Umbilical cord (tissue), 2 donors: ENCODE measurements at places on chromosomes 3 and 15. TPM values are rescaled to one million over a fixed set of nuclear protein-coding genes. Genes with fewer than 3 reads are reported as not detected.

DNA sequence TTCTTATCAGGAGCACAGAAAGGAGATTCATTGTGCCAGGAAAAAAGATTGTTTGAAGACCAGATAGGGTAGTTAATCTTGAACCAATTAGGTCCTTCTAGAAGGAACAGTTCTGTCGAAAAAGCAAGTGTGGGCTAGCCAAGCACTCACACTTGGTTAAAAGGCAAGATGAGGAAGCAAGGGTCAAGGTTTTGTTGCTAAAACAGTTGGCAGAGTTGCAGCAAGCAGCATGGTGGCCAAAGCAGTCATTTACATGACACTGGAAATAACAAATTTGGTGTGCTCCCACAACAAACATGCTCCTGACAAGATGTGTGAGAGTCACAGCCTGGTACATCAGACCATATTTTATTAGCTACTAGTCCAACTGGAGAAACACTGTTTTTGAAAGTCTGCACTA, 228.0 kb upstream of the CFAP20DC start:
- no peak for DNase-seq

DNA sequence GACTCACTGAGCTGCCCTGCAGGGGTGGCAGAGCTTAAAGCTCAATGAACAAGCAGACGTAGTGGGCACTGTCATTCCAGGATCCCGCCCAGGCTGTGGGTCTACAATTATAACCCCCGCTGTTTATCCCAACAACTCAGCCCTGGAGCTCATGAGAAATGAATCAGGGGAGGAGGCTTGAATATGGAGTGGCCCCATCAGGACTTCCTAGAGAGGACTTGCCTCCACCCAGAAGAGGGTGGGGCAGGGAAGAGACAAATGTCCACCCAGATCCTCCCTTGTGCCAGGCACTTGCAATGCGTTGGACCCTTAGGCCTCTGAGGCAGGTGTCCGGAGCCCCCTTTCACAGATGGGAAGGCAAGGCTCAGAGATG, 33.0 kb downstream of the SLC6A20 start:
- DNase-seq, result no peak

DNA sequence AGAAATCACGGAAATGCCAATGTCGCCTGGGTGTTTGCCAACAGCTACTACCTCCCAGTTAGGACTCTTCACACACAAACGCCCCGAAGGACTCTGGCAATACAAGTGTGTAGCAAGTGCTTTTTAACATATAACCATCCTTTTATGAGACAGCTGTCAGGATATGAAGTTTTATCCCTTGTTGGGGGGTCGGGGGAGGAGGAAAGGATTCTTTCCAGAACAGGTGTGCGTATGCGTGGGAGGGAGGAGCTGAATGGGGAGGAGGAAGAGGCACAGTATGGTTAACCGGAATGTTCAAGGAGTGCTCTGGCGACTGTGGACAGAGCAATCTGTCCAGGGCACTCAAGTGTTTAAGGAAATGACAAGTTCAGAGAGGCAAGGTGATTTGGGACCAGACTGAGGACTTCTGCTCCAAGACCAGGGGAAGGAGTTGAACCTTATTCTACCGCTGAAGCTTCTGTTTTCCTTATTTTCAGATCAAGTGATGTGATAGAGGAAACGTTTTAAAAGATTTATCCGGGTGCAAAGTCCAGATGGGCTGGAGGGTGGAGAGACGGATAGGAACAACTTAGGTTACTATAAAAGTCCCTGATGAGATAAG, 1.3 kb downstream of the TSPAN3 start:
- no peak for DNase-seq

DNA sequence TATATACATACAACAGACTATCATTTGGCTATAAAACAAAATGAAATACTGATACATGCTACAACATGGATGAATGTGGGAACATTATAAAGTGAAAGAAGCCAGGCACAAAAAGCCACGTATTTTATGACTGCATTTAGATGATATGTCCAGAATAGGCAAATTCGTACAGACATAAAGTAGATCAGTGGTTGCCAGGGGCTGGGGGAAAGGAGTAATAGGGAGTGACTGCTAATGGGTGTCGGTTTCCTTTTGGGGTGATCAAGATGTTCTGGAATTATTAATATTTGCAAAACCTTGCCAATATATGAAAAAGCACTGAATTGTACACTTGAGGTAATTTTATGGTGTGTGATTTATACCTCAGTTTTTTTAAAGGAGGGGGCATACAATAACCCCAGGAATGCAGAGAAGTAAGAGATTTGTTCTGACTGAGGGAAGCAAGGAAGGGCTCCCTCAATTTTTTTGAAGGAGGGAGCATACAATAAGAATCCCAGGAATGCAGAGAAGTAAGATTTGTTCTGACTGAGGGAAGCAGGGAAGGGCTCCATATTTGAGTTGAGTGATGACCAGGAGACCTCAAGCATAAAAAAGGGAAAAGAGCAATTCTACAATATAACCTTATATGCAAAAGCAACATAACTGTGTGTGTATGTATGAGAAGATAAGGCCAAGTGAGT, 6.2 kb downstream of the PSMD6 start:
- no peak for DNase-seq

- DNase-seq, result no peak
Observed at GRCh38 chr15:25741256-25741580, 121.9 kb downstream of the ATP10A start.

- DNase-seq, result no peak
Observed at GRCh38 chr15:47184908-47185801, 532.1 kb upstream of the SEMA6D start.

GRCh38 chr3:132378-132777, 64.2 kb upstream of the CHL1 start:
- DNase-seq, result no peak

DNA sequence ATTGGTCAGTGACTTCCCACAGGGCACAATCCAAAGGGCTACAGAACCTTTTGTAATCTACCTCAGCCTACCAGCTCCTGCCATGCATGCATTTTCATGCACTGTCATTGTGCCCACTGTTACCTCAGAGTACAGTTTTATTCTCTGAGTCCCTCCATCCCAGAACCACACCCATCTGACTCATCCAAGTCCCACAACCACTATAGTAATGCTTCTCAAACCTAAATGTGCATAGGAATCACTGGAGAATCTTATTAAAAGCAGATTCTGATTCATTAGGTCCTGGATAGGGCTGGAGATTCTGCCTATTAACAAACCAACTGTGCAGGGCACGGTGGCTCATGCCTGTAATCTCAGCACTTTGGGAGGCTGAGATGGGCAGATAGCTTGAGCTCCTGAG, 3.7 kb upstream of the B3GALNT1 start:
- no peak for DNase-seq

- peak; percentile 70 for DNase-seq
Observed at GRCh38 chr3:191329654-191330529, at the start of gene UTS2B. Gene UTS2B, minus strand, starts transcription at chr3:191330526. Its CDS starts 48,337 bp downstream, at chr3:191282189.

- DNase-seq, result no peak
Observed at GRCh38 chr15:48395521-48396011, 64.3 kb downstream of the DUT start.

- peak; percentile 94 for DNase-seq
Observed at GRCh38 chr15:77541421-77542181, 91.1 kb downstream of the LINGO1 start.

DNA sequence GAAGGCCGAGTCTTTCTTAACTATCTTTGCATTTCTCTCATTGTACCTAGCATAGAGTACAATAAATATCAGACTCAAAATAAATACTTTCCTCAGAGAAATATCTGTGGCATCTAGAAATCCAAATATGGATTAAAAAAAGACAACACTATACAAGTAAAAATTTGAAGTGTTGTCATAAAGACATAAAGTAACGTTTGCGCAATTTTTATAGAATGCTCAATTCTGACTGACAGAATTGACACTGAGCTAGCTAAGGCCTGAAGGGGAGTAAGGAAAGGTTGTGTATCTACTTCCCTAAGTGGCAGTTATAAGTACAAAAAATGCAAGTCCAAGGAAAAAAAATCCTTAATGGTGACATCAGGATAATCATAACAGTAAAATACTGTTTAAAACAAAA, 1.1 kb downstream of the SEC11A start:
- DNase-seq, result no peak

DNA sequence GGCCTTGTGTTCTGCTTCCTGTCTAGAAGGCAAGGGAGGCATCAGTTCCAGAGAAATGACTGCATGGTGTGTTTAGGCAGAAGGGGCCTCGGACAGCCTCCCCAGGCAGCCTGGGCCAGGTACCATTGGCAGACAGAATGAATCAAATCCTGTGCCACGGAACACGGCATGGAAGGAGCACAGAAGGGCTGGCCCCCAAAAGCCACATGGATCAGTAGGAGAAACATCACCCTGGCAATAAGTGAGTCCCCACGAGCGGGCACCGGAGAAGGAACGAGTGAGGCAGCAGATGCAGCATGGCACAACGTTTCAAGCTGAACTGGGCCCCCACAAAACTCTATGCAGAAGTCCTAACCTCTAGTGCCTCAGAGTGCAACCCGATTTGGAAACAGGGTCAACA, 223.2 kb downstream of the ADAMTS17 start:
- no peak for DNase-seq

- no peak for DNase-seq
Observed at GRCh38 chr3:172582712-172583111, 59.5 kb upstream of the TNFSF10 start.

DNA sequence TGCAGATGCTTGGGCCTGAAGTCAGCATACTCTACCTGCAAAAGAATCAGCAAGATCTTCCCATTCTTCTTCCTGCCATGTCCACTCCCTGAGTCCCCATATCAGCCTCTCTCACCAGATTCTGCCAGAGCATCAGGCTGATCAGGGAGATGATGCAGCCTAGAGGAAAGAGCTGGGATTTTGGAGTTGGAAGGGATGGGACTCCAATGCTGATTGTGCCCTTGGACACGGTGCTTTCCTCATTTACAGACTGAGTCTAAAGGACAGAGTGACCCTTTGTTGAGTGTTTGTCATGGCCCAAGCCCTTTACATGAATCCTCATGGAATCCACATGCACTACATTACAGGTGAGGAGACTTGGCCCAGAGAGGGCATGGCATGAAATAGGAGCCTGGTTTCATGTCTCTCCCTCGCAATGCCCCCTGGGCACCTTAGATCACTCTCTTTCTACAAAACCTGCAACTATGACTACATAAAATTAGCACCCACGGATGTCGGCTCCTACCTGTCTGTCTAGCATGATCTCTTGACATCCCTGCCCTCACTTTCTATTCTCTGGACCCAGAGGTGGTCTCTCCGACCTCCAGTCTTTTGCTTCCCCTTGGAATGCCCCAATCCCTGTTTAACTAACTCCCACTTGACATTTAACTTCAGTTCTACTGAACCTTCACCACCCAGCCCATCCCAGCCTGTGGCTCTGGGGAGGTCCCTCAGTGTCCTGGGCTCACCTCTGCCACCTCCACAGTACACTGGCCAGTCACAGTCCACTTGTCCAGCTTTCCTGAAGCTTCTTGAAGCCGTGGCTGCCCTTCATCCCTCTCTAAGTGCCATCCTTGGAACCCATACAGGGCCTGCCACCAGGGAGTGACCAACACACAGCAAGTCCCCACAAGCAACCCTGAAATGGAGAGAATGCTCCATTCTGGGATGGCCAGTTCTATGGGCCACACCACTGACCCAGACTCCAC, 173.5 kb downstream of the ABHD5 start:
- no peak for DNase-seq

GRCh38 chr3:73107676-73108187, 46.3 kb downstream of the EBLN2 start:
- DNase-seq, result no peak

- no peak for DNase-seq
Observed at GRCh38 chr15:73464602-73465001, 21.6 kb downstream of the REC114 start.

DNA sequence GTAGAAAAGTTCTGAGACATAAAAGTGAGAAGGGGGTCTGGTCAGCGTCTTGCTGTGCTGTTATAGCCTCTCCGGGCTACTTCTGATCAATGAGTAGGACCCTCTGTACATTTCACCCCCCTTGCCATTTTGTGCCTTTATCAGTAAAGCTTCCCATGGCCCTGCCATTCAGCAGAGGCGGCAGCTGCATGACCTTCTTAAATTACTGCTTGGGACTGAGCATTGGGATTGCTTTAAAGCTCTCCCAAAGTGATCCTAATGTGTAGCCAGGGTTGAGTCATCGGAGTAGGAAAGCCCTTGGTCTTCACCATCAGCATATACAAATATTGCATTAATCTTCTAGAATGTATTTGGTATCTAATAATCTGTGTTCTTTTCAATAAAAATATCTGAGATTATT, 70.2 kb downstream of the FMN1 start:
- DNase-seq, result no peak

- no peak for DNase-seq
Observed at GRCh38 chr3:158110658-158111018, 749 bp downstream of the RSRC1 start.

DNA sequence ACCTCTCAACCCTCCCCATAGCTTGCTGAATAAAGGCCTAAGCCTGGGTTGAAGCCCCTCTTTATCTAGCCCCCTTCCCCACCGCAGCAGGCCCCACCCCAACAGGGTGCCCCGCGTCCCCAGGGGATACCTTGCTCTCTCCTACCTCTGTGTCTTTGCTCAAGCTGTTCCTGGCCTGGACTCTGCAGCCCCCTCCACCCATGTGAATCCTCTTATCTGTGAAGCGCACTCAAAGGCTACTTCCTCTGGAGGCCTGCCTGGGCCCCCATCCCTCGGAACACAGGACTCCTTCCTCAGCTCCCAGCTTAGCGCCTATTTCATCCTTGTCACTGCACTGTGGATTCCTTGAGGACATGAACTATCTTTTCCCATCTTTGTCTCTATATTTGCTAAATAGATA, 61.4 kb upstream of the HERC1 start:
- no peak for DNase-seq

DNA sequence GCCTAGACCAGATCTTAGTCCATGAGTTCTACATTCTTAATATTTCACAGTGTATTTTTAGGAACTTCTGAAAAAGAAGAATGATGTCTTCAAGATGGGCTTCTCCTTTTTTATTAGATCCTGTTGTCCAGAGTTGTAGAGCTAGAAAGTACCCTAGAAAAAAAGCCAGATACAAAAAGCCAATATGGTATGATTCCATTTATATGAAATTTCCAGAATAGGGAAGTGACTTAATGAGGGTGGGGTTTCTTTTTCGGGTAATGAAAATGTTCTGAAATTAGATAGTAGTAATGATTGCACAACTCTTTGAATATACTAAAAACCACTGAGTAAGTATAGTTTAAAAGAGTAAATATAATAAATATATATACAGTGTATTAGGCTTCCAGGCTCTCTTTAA, 116.9 kb downstream of the NFKBIZ start:
- DNase-seq, result no peak

GRCh38 chr15:62803856-62804400, 238.6 kb upstream of the TPM1 start:
- DNase-seq, result no peak

- DNase-seq, result peak; percentile 32
Observed at GRCh38 chr15:90020021-90020735, 19.1 kb downstream of the ZNF710 start.

SOX14 gene
- total RNA-seq, result 0.72 TPM

SLC41A3 gene
- total RNA-seq, result 39.2 TPM

SOX2 gene
- 2.2 TPM for total RNA-seq

LEKR1 gene
- 8.4 TPM for total RNA-seq

THPO gene
- not detected for total RNA-seq

ITGA11 gene
- total RNA-seq, result 84.5 TPM

AADACL2 gene
- total RNA-seq, result 8.7 TPM
